Progenitor cell of endocrine pancreas (in vitro differentiated cells): ENCODE measurements at places on chromosomes 7 and 10. TPM values are rescaled to one million over a fixed set of nuclear protein-coding genes. Genes with fewer than 3 reads are reported as not detected.
A peak's percentile ranks its signal among the peaks of the same experiment; 100 is the strongest.

Gene TFAM
- total RNA-seq: 53.5 and 60.7 TPM in 2 replicates

Gene ZPBP
- not detected in 2 replicates for total RNA-seq

Gene THNSL1
- total RNA-seq: 6.5 and 7.0 TPM in 2 replicates

Gene NFE2L3
- 25.5 and 28.0 TPM in 2 replicates for total RNA-seq

Gene PNLIP
- total RNA-seq: not detected in 2 replicates

Gene LOXL4
- 3.6 and 3.7 TPM in 2 replicates for total RNA-seq

Gene C10orf53
- not detected in 2 replicates for total RNA-seq

Gene BEND7
- total RNA-seq: 43.2 and 47.8 TPM in 2 replicates

Gene SMARCD3
- 51.1 and 52.9 TPM in 2 replicates for total RNA-seq

Gene LIPK
- not detected in 2 replicates for total RNA-seq

Gene CYP26C1
- 0.26 and 0.29 TPM in 2 replicates for total RNA-seq

Gene NXPH1
- not detected in 2 replicates for total RNA-seq

Gene HOXA7
- total RNA-seq: 1.4 and 1.5 TPM in 2 replicates

Gene CCDC3
- 1.1 and 1.6 TPM in 2 replicates for total RNA-seq

Gene GPR85
- total RNA-seq: 0.20 and 0.36 TPM in 2 replicates

Gene ANKRD61
- total RNA-seq: 0.22 and 0.47 TPM in 2 replicates

- no peak for DNase-seq
Observed at GRCh38 chr10:33557313-33557712, 222.8 kb upstream of the NRP1 start.

DNA sequence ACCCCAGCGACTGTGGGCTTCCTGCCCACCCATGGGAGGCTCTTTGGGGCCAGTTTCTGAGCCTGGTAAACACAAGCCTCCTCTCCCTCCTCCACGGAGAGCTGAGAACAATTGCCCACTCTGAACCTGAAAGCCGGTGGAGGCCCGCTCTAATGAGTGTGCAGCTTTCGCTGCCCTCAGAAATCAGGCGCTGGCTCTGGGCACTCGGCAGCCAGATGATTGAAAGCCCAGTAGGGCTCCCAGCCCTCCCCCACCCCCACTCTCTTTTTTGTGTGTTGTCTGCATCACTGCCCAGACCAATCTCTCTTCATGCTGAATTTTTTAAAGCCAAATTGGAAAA is 438.9 kb downstream of the RPS24 start:
- DNase-seq: no peak

DNA sequence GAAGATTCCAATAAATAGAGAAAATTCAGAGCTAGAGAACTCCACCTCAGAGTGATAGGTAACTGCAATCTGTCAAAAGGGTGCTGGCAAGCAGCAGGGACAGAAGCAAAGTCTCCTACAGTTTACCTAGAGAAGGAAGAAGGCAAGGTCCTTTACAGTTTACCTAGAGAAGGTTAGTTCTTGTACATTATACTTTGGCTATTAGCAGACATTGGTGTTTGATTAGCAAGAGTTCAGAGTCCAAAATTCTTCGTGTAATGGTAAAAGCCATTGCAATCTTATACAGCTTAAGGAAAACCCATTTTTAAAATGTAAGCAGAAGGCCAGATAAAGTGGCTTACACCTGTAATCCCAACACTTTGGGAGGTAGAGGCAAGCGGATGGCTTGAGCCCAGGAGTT is 45.9 kb downstream of the SLC25A13 start:
- DNase-seq: no peak

DNA sequence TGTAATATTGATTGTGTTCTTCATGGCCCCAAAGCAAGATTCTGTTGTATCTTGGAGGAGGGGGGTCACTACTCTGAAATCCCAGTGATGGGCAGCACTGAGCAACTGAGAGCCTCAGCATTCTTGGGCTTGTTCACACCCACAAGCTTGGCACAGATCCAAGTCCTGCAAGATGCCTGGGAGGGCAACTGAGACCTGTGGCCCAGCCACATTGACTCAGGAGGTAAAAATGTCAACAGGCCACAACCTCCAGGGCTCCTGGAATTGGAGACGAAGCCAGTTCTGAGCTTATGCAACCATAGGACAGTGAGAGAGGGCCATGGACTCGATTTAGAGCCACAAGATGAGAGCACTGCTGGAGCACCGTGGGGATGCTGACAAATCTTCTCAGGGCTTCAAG is 3.1 kb upstream of the DOCK1 start:
- DNase-seq: no peak

DNA sequence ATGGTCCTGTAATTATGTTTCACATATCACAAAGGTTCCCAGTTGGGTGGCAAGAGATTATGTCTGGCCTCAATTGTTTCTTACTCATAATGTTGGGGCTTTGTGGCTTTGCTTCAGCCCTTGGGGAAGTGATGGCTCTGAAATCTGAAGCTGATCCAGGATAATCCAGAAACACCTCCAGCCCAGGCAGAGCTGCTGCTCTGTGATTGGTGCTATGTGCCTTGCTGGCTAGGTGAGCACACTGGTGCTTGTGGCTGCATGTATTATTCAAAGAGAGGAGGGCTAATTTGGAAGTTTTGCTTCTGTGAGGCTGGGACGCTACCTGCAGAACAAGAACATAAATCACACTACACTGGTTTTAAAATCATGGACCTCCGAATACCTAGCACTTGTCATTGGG is 346.6 kb upstream of the MGMT start:
- no peak for DNase-seq

DNA sequence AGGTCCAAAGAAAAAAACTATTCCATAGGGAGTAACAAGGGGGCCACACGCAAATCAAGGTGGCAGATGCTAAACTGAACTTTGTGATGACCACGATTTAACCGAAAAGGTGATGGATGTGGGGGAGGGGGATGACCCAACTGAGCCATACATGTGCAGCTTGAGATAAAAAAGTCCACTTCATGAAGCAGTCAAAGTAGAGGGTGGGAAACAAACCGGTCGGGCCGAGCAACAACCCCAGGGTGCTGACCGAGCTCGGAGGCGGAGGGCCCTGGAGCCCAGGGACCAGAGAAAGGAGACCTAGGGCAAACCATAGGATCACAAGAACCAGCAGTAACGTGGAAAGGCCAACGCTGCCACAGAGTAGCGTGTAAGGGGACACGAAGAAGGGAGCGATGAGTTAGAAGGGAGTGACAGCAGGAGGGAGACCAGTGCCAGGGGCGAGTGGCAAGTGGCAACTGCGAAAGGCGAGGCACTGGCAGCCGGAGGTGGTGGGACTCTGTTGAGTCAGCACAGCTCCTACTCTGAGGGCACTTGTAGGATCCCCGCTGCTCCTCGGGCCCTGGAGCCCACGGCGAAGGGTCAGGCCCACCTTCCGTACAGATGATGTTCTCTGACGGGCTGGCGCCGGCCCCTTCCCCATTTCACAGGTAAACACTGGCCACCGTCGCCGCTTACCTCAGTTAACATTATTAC is 540 bp downstream of the SNX13 start:
- DNase-seq: peak; percentile 11

GRCh38 chr10:96333101-96333500 is 25.7 kb downstream of the OPALIN start:
- DNase-seq: no peak

- no peak for DNase-seq
Observed at GRCh38 chr7:47948141-47948790, at the start of gene PKD1L1. Gene PKD1L1, minus strand, starts transcription at chr7:47948466. Its CDS starts 26 bp downstream, at chr7:47948440.

DNA sequence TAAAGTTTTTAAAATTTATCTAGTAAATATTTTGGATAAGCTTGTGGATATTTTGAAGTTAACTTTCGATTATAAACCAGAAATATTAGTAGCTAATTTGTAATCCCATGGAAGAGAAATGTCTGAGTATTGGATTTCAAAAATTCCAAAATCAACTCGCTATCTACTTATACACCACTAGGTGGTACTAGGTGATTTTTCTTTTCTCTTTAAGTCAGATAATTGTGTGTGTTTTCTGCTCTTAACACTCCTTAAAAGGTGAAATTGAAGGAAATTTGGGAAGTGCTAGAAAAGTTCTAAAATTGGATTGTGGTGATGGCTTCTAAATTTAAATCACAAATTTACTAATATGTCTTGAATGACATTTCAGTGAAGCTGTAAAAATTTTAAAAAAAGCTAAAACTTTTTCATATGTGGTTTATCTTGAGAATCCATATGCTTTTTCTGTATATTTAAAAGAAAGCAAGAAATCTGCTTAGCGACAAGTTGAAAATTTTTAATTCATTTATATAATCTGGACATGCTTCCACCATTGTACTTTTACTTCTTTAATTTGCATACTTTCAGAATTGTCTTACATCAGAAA is 90.2 kb downstream of the IPMK start:
- DNase-seq: no peak

DNA sequence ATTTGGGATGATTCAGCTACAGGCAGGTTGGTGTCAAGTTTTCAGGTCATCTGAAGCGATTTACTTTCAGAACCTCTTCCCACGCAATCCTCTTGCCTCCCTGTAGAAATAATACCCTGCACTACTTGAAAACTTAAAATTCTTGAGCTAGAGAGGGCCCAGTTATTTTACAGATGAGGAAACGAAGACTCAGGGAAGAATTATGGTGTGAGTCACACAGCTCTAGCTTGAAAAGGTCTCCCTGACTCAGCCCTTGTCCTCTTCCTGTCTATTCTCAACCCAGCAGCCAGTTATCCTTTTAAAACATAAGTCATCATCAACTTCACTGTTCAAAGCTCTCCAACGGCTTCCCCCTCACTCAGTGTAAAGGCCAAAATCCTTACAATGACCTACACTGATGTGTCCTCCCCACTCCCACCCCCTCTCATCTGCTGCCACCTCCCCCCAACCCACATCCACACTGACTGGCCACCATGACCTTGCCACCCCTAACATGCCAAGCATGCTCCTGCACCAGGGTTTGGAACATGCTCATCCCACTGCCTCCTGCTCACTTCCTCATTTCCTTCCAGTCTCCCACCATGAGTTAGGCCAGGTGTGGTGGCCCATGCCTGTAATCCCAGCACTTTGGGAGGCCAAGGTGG is 3.4 kb downstream of the DNMBP start:
- DNase-seq: no peak

DNA sequence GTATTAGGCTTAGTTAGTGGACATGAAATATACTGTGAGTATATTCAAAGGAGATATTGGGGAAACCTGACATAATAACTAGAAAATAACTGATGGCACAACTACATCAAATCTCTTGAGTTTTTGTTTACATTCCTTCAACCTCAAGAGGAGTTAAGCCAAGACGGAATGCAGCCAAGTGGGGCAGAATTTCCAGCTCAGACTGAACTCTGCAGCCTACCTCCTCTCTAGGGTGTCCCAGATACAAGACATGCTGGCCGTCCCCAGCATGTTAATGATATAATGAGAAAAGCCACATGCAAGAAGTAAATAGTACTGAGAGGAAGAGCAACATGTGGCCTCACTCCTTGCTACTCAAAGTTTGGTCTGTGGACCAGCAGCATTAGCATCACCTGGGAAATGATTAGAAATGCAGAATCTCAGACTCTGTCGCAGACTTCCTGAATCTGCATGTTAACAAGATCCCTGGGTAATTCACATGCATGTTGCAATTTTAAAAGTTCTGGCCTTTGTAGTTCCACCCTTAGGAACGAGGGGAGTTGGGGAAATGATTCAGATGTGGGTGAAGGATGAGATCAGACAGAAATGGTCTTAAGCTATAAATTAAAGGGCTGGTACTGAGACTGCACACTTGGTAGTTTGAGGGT is 118.4 kb upstream of the CACUL1 start:
- DNase-seq: no peak

- DNase-seq: no peak
Observed at GRCh38 chr7:55307123-55307916, 57.8 kb upstream of the LANCL2 start.

GRCh38 chr10:60781661-60782060 is 3.4 kb downstream of the CDK1 start:
- no peak for DNase-seq

- DNase-seq: no peak
Observed at GRCh38 chr10:125023862-125024496, 82.1 kb downstream of the ZRANB1 start.

DNA sequence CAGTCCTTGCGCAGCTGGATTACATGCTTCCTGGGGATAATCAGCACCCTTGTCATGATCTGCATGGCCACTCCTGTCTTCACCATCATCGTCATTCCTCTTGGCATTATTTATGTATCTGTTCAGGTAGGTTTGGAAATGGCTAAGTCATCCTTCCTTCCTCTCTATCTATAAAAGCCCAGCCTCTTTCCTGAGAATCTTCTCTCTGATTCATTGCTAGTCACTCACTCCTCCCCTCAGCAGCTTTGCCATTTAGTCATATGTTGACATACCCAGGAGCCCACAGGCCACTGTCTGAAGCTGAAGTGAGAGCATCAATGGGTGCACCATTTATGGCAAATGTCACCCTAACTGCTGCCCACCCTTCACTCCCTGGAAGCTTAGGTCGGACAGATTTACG is 52.0 kb downstream of the ABCC2 start:
- DNase-seq: no peak

- DNase-seq: no peak
Observed at GRCh38 chr10:31930023-31930751, 1.6 kb upstream of the ARHGAP12 start.

DNA sequence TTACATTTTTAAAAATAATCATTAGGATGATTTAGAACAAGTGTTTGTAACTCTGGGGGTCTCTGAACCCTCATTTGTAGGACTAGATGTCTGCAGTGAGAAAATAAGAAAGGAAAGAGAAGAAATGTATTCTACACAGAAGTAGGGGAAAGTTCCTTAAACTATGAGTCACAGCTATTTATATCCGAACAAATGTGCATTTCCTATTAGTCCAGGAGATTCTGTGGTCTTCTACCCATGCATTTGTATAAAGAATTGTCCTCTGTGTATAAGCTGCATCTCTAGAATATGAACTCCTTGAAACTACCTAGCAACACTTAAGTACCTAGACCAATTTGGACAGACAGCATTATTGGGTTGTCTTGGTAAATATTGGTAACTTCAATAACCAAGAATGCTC is 15.9 kb upstream of the CD36 start:
- DNase-seq: no peak

- no peak for DNase-seq
Observed at GRCh38 chr10:1462994-1463633, 274.2 kb downstream of the ADARB2 start.

GRCh38 chr10:113064039-113064438 is 114.0 kb downstream of the TCF7L2 start:
- DNase-seq: no peak

GRCh38 chr7:143321734-143322133 is 5.8 kb downstream of the CLCN1 start:
- DNase-seq: no peak

- DNase-seq: no peak
Observed at GRCh38 chr10:12414278-12414989, 65.1 kb downstream of the CAMK1D start.

DNA sequence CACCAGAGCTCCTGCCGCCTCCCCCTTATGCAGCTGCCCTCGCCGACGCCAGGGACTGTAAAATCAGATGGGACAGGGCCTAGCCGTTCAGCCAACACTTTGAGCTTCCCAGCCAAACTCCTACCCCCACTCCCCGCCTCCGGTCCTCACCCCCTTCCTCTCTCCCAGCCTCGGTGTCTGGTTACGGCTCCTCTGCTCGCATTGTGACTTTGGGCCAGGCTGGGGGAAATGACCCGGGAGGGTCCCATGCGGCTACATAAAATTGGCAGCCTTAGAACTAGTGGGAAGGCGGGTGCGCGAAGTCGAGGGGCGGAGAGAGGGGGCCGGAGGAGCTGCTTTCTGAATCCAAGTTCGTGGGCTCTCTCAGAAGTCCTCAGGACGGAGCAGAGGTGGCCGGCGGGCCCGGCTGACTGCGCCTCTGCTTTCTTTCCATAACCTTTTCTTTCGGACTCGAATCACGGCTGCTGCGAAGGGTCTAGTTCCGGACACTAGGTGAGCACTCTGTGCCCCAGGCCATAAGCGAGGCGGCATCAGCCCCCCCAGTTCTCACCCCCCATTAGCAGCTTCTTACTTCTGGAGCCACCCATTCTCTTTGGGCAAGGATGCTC is at the start of gene KAZALD1:
TSS of gene KAZALD1 (plus strand) at position 366 of the 608 bp plus-strand sequence. CDS start 604 bp downstream, outside the sequence.
- no peak for DNase-seq

- DNase-seq: no peak
Observed at GRCh38 chr10:15360566-15360965, 10.5 kb downstream of the FAM171A1 start.
